ENCODE measurements at places on chromosomes 11 and 22.

DNA sequence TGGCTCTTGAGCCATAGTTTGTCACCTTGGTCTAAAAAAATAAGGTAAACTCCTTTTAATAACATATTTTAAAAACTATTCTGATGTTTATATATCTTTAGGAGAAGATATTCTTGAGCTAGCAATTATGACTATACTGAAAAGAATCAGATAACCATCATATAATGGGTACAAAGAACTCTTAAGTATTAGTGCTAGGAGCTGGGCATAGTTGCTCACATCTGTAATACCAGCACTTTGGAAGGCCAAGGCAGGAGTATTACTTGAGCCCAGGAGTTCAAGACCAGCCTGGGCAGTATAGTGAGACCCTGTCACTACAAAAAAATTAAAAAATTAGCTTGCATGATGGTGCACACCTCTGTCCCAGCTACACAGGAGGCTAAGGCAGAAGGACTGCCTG lies 54.0 kb upstream of the B3GNT6 start:
- no peak for DNase-seq

DNA sequence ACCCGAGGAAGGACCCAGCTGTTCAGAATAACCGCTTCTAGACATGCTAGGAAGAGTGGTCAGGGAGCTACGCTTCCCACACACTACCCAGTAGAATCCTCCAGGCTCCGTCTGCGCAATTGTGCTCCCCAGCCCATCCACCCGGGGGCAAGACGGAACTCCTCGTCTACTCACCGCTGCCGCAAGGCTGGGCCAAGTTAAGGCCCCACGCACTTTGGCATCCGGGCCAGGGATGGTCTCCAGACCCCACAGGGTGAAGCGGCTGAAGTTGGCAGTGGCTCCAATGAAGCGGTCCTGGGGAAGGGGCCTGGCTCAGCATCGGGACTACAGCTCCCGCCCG lies 757 bp downstream of the RNASEH2C start:
- no peak for DNase-seq

DNA sequence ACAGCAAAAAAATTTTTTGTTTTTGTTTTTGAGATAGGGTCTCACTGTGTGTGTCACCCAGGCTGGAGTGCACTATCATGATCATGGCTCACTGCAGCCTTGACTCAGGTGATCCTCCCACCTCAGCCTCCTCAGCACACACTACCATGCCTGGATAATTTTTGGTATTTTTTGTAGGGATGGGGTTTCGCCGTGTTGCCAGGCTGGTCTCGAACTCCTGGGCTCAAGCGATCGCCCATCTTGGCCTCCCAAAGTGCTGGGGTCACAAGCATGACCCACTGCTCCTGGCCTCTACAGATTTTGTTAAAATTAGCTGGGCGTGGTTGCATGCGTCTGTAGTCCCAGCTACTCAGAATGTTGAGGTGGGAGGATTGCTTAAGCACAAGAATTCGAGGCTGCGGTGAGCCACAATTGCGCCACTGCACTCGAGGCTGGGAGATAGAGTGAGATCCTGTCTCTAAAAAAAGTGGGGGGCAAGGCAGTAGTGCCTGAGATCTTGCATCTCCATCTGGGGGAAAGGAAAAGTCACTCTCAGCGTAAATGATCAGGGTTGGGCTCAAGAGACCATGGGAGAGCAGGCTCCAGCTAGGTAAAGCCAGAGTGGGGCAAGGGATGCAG lies 10.6 kb upstream of the DGKZ start:
- no peak for DNase-seq

DNA sequence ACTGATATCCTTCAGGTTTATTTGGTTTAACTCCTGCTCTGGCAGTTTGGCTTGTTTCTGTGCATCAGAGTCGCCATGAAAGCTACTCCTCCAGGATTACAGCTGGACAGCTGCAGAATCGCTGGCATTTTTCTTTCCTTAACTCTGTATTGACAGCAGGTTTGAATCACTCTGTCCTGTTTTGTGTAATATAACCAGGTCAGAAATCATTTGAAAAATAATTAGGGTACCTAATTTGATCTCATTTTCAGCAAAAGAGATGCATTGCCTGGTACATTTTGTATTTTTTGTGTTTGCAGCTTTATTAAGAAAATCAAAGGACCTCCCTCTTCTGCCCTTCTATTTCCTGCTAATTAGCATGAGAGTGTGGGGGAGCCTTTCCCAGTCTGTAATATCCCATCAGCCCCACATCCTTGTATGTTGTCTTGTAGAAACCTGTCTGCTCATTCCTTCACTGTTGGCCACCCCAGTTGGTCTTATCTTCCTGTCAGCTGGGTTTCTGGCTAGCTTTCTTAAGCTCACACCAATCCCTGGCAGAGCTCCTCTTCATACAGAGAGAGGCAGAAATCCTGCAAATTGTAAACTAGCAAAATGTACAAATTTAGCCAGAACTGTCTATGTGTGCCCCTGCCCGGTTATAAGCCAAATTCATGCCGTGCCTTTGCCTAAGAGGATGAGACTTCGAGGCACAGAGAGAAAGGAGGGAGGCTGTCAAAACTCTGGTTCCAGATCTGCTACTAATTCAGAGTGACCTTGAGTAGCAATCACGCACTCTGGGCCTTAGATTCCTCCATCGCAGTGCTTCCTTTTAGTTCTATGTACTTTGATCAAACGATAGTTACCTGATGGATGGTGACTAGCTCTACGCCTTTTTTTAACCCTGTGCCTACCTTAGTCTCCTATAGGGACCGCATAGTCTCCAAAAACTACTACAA lies 200.6 kb downstream of the NAV2 start:
- DNase-seq: no peak

DNA sequence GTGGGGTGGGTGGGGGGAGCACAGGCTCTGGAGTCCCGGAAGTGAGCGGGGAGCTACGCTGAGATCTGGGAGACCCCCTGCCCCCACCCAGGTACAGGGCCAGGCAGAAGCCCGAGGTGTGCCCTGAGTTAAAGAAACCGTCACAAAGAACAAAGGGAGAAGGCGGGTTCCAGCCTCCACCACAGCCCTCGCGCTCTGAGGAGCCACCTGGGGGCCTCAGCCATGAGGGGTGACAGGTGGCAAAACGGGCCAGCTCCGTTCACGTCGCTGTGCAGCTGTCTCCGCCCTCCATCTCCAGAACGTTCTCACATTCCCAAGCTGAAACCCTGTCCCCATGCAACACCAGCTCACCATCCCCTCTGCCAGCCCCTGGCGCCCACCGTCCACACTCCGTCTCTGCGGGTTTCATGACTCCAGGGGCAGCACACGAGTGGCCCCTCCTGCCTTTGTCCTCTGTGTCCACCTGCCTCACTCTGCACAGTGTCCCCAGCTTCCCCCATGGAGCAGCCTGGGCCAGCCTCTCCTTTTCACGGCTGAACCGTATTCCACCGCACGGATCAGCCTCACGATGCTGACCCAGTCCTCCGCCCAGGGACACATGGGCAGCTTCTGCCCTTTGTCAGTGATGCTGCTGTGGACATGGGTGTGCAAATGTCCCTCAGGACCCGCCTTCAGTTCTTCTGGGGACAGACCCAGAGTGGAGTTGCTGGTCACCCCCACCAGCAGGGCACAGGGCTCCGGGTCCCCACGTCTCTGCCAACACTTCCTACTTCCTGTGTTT lies 1.7 kb upstream of the MUC5B start:
- no peak for DNase-seq

- DNase-seq: no peak
Measured at GRCh38 chr11:124329787-124330478, 9.9 kb upstream of the OR8D2 start.

- DNase-seq: no peak
Measured at GRCh38 chr11:92225568-92226330, 1.1 kb downstream of the FAT3 start.

- DNase-seq: no peak
Measured at GRCh38 chr22:46609175-46609690, 11.0 kb upstream of the GRAMD4 start.

- peak; percentile 96 for DNase-seq
Measured at GRCh38 chr11:65900125-65900898, at the start of gene FOSL1. TSS of gene FOSL1 (minus strand) at chr11:65900388. CDS start at chr11:65900339, 49 bp downstream.

GRCh38 chr11:59918480-59918879 lies 19.8 kb upstream of the OOSP1 start:
- no peak for DNase-seq

DNA sequence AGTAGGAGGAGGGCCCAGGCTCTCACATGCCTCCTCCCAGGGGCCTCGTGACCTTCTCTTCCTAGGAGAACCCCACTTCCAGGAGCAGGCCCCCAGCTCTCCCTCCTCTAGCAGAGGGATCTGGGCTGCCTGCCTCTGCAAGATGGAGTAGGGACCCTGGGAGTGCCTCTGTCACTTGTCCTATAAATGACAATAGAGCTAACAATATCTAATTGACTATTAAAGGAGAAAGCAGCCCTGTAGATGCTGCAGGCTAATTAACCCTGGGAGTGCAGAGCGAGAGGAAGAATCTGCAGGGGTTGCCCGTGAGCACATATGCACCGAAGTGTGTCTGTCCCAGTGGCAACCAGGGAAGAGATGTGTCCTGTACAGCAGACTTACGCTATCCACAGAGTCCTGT lies 184.4 kb downstream of the GRIK4 start:
- no peak for DNase-seq

- DNase-seq: no peak
Measured at GRCh38 chr11:114134870-114135269, 75.4 kb downstream of the ZBTB16 start.

- no peak for DNase-seq
Measured at GRCh38 chr22:46220921-46221320, 29.2 kb downstream of the CDPF1 start.

GRCh38 chr11:3202305-3202704 lies 16.3 kb downstream of the MRGPRG start:
- DNase-seq: no peak

DNA sequence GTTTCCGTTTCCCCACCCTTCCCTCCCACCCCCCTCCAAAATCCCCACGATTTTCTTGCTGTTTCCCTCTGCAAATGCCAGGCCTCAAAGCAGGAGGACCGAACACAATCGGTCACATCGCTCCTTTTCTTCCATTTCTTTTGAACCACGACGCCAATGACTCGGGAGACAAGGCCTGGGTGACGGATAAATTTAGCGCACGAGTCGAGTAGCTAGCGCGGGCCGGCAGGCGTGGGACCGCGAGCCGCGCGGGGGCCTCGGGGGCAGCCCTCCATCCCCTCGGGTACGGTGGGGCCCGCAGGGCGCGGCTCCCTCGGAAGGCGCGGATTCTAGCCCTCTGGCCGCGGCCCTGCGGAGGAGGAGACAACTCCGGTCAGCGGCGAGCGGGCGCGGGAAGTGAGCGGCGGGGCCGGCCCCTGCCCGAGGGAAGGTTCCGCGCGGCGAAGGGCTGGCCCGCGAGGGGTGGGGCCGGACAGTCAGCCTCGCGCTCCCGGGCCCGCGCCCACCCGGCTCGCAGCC lies 414 bp downstream of the JOSD1 start:
- no peak for DNase-seq

GRCh38 chr11:78973876-78974275 lies 399.2 kb upstream of the NARS2 start:
- no peak for DNase-seq

GRCh38 chr22:28012832-28013460 lies 93.9 kb upstream of the PITPNB start:
- DNase-seq: no peak

GRCh38 chr22:19732403-19733113 lies 9.2 kb downstream of the GP1BB start:
- DNase-seq: no peak

GRCh38 chr11:9687711-9688477 lies 24.0 kb downstream of the SWAP70 start:
- peak; percentile 37 for DNase-seq

DNA sequence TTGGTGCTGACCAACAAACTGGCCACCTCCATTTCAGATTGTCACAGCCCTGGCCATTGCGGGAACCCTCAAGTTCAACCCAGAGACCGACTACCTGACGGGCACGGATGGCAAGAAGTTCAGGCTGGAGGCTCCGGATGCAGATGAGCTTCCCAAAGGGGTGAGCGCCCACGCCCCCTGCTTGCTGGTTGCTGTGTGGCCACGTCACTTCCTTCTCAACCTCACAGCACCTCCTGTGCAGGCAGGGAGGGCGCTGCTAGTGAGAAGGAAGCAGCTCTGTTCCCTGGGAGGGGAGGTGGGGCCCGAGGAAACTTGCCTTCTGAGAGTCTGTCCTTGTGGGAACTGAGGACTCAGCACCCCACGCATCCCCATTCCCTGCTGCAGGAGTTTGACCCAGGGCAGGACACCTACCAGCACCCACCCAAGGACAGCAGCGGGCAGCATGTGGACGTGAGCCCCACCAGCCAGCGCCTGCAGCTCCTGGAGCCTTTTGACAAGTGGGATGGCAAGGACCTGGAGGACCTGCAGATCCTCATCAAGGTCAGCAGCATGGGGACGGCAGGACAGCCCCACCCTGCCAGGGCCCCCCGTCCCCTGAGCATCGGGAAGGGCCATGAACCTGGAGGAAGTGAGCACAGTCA lies 19.3 kb downstream of the POLR3H start:
- no peak for DNase-seq

GRCh38 chr11:134453441-134453840 lies 41.4 kb upstream of the B3GAT1 start:
- DNase-seq: no peak

GRCh38 chr22:24697621-24698082 lies 76.9 kb downstream of the PIWIL3 start:
- DNase-seq: no peak

DNA sequence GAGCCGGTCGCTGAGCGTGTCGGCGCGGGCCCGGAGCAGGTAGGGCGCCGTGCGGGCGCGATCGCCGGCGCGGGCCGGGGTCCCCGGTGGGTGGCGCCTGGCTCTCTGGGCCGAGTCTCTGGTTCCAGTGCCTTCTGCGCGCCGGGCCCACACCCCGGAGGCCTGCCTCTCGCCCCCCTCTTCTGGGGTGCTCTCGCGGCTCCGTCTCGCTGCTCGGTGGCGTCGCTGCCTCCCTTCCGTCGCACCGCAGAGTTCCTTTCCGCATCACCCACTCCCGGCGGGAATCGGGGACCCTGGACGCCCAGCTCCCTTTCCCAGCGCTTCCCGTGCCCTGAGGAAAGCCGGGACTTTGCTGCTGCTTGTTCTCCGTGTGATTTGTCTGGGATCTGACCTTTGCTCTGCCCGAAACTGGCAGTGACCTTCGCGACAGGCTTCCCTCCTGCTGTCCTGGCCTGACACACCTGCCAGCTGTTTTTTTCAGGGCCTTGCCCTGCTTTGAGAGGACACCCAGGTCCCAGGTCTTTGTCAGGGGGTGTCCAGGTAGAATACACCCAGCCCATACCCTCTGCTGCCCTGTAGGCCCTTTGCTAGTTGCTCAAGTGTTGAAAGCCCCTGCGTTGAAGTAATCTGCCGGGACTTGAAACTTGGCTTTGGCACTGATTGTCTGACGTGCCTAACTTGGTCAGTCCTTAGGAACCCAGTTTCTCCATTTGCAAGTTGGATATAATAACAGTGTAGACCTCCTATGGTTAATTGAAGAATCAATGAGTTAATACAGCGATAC lies 711 bp downstream of the FDX1 start:
- DNase-seq: no peak

GRCh38 chr22:50301581-50301991 lies 5.9 kb downstream of the PLXNB2 start:
- DNase-seq: no peak
